Stimulated activated CD4-positive, alpha-beta T cell treated with anti-CD3 and anti-CD28 coated beads, TNF-alpha, amount 100 ng/mL, for 4 hours (primary cell): ENCODE measurements at places on chromosomes 12 and 14.

GRCh38 chr14:59890676-59891075, 20.1 kb upstream of the RTN1 start:
- no peak for DNase-seq

DNA sequence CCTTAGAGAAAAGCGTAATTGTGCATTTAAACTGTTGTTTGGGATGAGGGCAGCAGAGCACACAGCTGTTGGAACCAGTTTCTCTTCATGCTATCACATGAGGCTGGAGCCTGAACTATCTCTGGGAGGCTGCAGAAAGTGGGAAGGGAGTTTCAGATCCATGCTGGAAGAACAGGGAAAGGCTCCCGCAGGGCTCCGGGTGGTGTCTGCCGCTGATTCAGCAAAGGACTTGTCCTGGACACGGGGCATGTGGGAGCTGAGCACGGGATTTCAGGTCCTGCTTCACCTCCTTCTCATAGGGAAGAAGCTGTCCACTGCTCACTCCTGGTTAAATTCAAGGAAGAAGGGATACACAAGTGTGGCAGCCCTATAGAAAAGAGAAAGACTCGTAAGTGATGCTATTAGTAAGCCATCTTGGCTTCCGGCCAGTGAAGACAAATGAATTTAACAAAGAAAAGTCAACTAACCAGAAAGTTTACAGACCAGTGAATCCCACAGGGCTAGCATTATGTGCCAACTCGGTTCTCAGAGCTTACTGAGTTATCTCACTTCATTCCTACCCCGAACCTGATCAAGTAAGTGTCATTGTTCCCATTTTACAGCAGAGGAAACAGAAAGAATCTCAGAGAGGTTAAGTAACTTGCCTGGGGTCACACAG, 6.7 kb upstream of the FZD10 start:
- DNase-seq: no peak

GRCh38 chr12:12180575-12180974, 86.3 kb downstream of the LRP6 start:
- no peak for DNase-seq

GRCh38 chr12:42923583-42923982, 334.0 kb upstream of the PRICKLE1 start:
- no peak for DNase-seq

- no peak for DNase-seq
Observed at GRCh38 chr12:69508091-69508490, 37.9 kb downstream of the FRS2 start.

DNA sequence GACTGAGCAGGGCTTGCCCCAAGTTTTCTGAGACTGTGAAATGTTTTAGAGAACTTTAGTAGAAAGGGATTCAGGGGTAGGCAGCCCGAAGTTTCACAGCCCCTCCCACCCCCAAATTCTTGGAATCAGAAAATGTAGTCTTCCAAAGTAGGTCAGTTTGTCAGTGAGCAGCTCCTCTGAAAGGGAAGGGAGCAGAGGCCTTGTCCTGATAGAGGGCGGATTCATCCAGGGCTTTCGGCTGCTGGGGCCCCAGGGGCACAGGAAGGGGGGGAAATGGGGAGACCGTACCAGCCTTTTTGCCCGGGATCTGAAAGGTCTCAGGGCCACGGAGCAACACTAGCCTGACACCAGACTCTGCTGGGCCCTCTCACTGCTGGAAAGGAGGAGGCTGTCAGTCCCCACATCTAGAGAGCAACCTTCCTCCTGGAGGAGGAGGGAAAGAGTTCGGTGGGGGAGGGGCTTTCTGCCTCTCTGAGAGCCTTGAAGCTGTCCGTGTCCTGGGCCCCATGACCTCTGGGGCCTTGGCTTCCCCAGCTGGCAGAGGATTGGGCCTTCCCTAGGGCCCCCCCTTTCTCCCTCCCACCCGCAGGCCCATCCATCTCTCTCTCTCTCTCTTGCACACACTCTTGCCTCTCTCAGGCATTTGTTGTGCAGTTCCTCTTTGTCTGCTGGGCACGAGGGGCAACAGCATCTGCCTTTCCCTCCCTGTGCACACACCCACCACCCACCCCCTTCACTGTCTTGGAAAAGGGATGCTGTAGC, at the start of gene IKZF4:
Gene IKZF4, plus strand, starts transcription at position 621 of the 762 bp plus-strand sequence. CDS start 451 bp downstream, outside the sequence.
- DNase-seq: no peak

DNA sequence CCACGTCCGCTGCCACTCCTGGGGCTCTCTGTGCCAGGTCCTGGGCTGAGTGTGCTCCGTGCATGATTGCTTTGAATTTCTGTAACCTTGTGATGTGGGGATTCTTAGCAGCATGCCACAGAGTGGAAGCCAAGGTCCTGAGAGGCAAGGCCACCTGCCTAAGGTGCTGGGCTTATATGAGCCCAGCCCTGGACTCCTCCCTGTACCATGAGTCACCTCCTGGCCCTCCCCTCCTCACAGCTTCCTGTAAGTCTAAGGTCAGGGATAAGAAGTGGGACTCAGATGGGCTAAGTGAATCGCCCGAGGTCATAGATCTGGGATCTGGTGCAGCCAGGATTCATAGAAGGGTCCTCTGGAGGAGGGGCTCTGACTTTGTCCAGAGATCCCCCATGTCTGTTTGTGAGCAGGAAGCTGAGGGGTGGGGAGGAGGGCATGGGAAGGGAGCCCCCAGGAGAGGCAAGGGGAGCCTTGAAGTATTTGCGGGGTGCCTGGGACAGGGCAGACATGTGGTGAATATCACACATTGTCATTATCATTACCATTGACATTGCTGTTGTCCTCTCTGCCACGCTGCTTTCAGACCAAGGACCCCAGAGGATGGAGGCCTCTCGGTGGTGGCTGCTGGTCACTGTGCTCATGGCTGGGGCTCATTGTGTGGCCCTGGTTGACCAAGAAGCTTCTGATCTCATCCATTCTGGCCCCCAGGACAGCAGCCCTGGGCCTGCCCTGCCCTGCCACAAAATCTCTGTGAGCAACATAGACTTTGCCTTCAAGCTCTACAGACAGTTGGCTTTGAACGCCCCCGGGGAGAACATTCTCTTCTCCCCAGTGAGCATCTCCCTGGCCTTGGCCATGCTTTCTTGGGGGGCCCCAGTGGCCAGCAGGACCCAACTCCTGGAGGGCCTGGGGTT, 28.8 kb downstream of the SERPINA3 start:
- no peak for DNase-seq

DNA sequence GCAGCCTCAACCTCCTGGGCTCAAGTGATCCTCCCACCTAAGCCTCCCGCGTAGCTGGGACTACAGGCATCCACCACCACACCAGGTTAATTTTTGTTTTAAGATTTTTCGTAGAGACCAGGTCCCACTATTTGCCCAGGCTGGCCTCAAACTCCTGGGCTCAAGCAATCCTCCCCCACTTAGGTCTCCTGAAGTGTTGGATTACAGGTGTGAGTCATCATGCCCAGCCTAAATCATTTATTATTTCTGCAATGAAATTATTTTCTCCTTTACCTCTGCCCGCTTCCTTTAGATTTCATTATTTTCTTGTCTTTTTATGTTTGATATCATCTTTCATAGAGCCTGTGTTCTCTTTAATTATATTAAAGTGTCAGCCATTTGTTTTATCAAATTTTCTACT, 165.2 kb upstream of the OTX2 start:
- no peak for DNase-seq

GRCh38 chr12:64840949-64841717, 16.7 kb downstream of the TBC1D30 start:
- no peak for DNase-seq

DNA sequence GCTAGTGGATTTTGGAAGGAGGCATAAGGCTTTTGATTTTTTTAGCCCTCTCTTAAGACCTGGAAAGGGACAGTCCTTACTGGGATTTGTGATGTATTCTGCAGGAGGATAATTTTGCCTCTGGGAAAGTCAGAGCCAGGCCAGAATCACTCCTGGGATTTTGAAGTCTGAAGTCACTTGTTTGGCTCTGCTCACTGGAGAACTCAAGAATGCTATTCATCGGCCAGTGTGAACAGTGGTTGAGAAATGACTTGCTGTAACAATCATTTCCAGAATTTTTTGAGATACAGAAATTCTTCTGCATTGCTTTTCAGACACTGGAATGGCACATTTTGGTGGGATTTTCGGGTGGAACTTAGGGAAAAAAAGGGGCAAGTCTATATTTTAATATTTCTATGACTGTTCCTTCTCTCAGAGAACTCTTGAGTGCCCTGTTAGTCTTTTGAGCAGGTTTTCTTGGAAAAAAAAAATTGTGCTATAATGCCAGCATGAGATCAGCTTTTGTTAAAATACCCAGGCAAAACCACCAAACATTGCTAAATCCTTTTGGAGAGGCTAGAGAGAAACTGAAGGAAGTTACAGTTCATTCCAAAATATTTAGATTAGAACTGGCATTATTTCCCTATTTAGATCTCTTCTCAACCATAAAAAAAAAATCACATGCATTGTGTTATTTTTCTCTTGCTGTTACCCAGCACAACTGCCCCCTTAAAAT, 26.1 kb upstream of the BHLHE41 start:
- no peak for DNase-seq

GRCh38 chr12:29869946-29870345, 86.2 kb upstream of the TMTC1 start:
- DNase-seq: no peak

GRCh38 chr14:85917716-85918115, 387.8 kb downstream of the FLRT2 start:
- DNase-seq: no peak

- DNase-seq: no peak
Observed at GRCh38 chr12:88960213-88960878, 380.1 kb upstream of the KITLG start.

DNA sequence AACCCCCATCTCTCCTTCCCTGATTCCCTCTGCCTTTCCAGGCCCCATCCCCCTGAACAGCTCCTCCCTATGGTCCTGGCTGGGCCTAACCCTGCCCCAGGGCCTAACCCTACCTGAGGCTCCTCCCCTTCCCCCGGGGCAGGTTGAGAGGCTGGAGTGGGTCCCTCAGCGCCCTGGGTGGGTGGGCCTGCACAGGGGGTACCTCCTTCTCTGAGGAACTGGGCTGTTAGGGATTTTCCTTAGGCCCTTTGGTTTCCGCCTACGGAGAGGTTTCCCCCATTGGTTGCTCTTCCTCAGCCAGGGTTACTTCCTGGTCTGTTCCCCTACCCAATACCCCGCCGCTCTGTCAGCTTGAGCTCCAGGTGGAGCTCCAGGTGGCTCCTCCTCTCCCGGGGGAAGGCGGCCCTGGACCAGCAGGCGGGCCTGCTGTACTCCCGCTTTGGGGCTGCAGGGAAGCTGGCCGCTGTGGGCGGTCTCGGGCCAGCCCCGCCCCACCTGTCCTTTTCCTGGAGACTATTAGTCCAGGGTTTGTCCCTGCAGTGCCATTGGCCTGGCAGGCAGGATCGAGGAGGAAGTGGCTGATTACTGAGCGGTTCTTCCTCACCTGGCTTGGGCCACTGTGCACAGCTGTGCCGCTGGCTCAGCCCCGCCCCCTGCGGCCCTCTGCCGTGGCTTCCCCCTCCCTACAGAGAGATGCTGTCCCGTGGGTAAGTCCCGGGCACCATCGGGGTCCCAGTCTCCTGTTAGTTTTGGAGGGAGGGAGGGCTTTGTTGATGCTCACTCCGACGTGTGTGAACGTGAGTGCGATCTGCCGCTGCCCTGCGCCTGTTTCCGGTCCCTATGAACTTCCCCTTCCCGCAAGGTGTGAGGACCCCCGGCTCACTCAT, 2.5 kb downstream of the C12orf57 start:
- no peak for DNase-seq

DNA sequence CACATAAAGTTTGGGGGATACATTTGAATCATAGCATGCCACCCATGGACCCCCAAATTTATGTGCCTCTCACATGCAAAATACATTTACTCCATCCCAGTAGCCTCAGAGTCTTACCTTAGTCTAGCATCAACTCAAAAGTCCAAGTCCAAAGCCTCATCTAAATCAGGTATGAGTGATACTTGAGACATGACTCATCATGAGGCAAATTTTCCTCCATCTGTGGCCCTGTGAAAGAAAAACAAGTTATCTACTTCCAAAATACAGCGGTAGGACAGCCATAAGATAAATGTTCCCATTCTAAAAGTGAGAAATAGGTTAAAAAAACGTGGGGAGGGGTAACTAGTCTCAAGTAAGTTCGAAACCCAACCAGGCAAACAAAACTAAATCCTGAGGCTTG, 444.2 kb downstream of the SNAPC1 start:
- no peak for DNase-seq

GRCh38 chr12:89453121-89453978, 71.2 kb downstream of the GALNT4 start:
- no peak for DNase-seq

GRCh38 chr12:76927170-76927784, 48.5 kb upstream of the CSRP2 start:
- no peak for DNase-seq

- DNase-seq: peak; percentile 36
Observed at GRCh38 chr14:90060312-90060964, 1.4 kb upstream of the KCNK13 start.

DNA sequence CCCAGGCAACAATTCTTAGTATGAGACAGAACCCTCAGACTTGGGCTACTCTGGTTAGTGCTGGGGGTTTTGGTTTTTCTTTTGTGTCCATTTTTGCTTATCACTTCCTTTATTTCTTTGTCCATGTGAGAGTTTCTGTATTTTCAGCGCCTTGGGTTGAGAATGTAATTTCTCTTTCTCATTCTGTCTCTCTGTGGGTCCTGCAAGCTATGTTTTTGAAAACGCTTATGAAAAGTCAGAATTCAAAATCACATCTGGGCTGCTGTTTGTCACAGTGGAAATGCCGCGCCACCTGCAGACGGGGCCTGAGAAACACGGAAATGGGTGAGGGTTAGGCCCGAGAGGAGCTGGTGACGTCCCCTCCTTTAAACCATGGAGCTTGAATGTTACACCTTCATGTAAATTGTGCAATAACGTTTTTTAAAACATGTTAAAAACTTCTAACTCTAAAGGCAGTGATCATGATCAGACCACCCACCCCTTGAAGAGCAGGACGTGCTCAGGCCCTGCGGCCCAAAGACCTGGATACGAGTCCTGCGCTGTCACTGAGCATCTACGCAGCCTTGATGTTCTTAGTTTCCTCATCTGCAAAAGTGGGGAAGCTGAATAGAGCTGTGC, 26.1 kb downstream of the JDP2 start:
- no peak for DNase-seq

DNA sequence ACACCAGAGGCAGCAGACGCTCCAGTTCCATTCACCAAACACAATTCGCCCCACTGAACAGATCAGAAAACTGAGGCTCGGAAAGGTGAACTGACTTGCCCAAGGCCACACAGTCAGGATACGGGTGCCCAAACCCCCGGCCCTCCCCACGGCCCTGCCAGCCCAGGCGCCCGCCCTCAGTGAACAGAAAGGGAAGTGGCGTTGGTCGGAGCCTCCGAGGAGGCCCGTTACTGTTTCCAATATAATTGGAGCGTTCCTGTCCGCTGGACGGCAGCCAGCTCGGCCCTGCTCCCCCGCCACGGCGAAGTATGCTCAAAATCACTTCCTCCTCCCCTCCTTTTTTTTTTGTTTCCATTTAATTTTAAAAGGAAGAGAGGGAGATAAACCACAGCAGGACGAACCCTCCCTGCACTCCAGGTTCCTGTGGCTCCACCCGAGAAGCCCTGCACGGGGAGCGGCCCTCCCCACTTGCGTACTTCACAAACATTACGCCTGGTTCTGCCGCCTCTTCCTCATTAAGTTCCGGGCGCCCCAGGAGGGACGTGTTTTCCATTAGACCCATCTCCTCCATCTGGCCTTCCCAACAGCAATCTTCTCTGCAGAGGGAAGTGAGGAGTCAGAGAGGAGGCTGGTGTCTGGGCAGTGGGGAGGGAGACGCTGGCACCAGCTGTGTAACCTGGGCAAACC, 61.1 kb downstream of the NCOR2 start:
- no peak for DNase-seq

- DNase-seq: no peak
Observed at GRCh38 chr12:109740694-109741245, 27.1 kb downstream of the FAM222A start.

- DNase-seq: no peak
Observed at GRCh38 chr12:96099986-96100385, 64.6 kb upstream of the LTA4H start.
